Left renal pelvis (tissue), 4 donors: ENCODE measurements at places on chromosomes 6 and 20.
A peak's percentile ranks its signal among the peaks of the same experiment; 100 is the strongest.

- no peak for DNase-seq
Measured at GRCh38 chr6:83053678-83054077, 12.0 kb downstream of the UBE3D start.

- DNase-seq = no peak
Measured at GRCh38 chr20:25038591-25039015, 19.3 kb downstream of the ACSS1 start.

GRCh38 chr20:47043086-47043485 is 148.4 kb downstream of the EYA2 start:
- no peak for DNase-seq

- DNase-seq = no peak
Measured at GRCh38 chr6:16244446-16244845, 6.1 kb downstream of the GMPR start.

DNA sequence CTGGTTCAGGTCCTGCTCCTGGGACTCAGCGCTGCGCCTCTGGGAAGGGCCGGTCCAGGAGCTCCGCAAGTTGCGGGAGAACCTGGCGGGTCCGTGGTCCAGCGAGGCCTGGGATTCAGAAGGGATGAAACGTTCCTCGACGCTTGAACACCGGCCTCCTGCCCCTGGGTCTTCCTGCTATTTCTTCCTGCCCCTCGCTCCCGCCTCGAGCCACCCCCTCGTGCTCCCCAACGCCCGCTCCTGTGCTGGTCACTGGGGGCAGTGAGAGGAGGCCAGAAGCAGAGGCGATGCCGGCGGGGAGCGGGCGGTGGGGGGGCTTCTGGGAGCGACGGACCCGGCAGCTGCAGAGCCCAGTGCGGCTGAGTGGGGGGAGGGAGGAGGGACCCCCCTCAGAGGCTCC is 20.8 kb upstream of the KIF25 start:
- DNase-seq = no peak

GRCh38 chr6:120096696-120097260 is 747.2 kb upstream of the MAN1A1 start:
- no peak for DNase-seq

DNA sequence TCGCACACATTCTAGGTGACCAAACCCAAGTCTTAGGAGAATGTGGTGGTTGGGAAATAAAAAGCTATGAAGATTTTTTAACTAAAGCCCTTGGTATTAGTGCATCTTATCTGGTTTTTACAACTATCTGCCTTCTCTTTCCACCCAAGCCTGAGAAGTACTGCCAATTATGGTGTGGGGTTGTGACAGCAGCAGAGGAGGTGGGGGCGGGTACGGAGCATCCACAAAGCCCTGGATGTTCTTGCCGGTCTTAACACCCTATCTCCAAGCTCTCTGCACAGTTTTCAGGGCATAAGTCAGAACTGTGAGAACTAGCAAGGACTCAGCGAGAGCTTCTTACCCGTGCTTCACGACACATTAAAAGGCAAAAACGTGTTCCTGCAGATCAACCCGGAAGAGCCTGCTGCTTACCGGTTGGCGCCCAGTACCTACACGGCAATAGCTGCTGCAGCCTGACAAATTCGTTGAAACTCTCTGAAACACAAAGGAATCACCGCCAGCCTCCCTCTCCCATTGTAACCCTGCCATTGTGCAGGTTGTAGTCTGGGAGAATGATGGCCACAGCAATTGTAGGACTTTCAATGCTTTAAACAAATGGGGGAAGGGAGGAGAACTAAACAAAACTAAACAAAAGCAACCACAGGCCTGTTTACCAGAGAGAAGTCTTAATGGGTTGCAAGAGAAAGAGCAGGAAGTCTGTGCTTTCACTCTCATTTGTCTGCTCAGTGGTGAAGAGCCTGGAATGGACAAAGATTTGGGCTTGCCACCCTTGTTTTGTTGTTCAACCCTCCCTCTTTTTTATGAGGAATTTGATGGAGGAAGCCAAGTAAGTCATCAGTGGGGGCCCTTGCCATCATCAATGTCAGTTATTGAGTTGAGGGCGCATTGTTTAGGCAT is 461.0 kb upstream of the JARID2 start:
- no peak for DNase-seq

- DNase-seq = no peak
Measured at GRCh38 chr6:8075704-8076103, 11.5 kb upstream of the BLOC1S5 start.

DNA sequence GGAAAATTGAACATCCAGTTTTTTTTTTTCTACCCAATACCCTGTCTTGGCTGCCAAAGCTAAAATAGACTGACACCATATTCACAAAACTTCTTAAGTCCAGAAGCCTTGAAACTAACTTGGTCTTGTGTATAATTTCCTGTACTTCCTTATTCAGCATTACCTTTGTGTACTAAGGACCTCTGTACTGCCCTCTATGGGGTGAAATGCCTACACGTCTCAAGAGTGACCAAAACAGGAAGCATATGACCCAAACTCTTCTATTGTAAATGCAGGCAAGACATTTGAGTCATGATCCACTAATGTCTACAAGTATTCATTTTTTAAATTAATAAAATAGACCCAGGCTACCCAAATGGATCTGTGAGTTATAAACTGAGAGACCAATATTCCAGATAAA is 50.4 kb downstream of the HMGCLL1 start:
- DNase-seq = no peak

DNA sequence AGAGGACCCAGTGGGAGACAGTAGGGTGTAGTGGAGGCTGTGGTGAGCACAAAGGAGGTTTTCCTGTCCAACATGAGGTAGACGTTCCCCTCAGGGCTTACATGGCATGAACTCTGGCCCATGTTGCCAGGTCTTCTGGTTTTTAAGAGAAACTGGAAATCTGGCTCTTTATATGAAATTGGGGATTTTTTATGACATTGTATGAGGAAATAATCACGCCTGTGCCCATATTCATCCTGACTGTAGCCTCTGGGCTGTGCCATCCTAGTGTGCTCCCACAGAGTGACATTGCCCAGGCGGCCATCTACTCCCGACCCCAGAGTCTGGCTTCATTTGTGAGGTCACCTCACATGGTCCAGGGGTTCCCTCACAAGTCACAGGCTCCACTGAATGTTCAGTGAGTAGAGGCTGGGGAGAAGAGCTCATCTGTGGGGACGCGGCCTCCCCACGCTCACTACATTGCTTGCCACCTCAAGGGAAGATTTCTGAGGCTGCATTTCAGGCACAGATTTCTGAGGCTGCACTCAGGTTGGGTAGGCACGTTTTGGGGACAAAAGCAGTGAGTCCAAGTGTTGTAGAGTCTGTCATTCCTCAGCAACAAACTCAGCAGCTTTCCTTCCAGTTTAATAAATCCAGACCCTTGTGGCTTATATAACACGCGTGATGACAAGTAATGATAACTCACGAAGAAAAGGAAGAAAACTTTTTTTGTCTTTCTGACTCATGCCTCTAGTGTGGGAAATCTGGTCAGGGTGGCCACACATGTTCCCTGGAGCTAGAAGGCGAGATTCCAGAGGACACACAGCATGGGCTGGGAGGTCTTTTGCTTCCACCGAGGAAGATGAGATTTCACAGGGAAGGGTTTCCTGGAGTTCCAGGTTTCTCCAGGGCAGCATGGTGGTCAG is 41.7 kb downstream of the SLC24A3 start:
- no peak for DNase-seq

DNA sequence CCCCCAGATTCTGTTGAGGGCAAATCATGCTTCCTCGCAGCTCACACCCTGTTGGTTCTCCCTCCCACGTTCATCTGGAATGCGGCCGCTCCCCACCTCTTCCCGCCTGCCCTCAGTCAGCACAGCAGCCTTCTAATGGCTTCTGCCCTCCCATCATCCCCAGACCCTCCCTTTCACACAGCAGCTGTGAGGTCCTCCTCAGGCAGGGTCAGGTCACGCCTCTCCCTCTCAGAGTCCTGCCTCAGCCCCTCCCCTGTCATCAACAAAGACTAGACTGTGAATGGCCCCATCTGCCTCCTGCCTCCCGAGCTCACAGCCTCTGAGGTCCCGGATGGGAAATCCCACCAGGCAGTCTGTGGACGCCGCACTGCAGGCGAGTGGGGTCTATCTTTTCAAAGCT is 7.9 kb upstream of the BHLHE23 start:
- DNase-seq = no peak

- DNase-seq = no peak
Measured at GRCh38 chr6:11055127-11055627, 11.1 kb upstream of the ELOVL2 start.

GRCh38 chr6:30844118-30844535 is 40.2 kb upstream of the DDR1 start:
- DNase-seq = no peak

DNA sequence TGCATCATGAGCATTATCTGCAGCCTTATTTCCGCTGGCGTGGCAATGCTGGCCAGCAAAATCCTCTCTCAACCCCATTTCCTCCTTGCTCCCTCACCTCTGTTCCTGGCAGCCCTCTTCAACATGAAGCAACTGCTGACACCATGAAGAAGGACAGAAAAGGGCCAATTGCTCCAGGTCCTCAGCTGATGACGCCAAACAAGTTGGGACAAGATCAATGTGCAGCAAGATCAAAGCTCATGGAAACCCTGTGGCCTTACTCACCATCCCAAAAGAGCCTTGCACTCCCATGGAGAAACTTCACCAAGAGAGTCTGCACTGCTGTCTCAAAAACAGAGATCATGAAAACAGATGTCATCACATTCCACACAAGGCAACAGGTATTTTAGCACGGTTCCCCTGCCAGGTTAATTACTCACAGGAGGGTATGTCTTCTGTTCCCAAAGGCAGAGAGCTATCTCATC is 7.4 kb downstream of the GFOD1 start:
- no peak for DNase-seq

- DNase-seq = no peak
Measured at GRCh38 chr6:44245912-44246662, 814 bp upstream of the HSP90AB1 start.

DNA sequence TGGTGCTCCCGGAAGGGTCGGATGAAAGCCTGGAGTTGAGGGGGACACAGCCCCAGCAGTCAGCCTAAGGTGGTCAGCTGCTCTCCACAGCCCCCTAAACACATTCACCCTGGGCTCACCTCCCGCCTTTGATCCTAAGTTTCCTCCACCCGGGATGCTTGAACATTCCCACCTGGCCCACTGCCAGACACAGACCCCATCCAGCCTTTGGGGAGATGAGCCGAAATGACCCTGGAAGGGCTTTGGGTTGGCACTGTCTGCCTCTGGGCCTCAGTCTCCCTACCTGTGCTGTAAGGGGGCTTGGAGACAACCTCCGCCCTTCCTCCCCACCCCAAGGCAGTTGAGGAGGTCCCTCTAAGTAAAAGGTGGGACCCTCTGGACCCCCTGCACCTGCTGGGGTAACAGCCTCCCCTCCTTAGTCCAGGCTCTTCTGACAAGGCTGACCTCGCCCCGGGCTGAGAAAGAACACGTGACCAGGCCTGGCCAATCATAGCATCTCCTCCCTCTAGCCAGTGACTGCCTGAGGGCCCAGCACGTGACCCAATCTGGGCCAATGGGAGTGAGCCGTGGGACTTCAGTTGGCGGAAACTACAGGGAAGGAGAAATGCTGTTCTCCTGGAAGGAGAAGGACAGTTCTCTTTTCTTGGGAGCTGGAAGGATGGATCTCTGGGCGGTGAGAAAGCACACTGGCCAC is 16.9 kb upstream of the UBE2V1 start:
- DNase-seq = no peak

- DNase-seq = peak; percentile 22
Measured at GRCh38 chr6:3500262-3501014, 43.6 kb upstream of the SLC22A23 start.

DNA sequence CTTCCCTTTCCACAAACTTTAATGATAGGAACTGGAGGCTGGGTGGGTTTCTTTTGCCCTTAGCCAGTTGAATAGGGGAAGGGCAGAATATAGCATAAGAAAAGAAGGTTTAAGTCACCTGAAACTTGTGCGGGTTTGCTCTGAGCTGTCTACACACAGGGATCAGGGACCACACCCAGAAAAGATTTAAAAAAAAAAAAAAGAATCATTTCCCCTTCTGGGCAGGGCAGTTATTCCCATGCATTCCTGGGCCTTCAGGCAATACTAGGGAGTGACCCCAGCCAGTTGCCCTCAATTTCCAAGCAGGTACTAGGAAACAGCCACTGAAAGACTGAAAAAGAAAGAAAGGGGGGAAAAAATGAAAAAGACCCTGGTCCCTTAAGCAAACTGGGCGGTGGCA is 39.6 kb upstream of the HDAC2 start:
- no peak for DNase-seq

DNA sequence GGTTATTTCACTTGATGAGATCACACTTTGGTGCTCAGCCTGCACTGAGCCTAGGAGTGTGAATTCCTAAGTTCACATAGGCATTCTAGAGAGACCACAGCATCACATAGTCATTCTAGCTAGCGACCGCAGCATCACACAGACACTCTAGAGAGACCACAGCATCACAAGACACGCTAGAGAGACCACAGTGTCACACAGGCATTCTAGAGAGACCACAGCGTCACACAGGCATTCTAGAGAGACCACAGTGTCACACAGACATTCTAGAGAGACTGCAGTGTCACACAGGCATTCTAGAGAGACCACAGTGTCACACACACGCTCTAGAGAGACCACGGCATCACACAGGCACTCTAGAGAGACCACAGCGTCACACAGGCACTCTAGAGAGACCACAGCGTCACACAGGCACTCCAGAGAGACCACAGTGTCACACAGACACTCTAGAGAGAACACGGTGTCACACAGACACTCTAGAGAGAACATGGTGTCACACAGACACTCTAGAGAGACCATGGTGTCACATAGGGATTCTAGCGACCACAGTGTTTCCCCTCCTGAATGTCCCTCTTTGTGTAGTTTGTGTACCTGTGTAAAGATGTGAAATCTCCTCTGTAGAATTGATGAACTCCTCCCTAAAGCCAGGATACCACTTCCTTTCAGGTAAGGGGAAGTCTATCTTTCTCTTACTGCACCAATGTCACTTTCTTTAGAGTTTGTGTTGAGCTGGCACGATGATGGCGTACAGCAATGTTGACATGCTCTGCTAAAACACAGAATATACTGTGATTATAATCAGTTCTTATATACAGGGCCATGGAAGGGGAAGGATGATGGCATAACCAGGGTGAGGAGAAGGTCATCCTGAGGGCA is 169.4 kb downstream of the ZDHHC14 start:
- DNase-seq = no peak

DNA sequence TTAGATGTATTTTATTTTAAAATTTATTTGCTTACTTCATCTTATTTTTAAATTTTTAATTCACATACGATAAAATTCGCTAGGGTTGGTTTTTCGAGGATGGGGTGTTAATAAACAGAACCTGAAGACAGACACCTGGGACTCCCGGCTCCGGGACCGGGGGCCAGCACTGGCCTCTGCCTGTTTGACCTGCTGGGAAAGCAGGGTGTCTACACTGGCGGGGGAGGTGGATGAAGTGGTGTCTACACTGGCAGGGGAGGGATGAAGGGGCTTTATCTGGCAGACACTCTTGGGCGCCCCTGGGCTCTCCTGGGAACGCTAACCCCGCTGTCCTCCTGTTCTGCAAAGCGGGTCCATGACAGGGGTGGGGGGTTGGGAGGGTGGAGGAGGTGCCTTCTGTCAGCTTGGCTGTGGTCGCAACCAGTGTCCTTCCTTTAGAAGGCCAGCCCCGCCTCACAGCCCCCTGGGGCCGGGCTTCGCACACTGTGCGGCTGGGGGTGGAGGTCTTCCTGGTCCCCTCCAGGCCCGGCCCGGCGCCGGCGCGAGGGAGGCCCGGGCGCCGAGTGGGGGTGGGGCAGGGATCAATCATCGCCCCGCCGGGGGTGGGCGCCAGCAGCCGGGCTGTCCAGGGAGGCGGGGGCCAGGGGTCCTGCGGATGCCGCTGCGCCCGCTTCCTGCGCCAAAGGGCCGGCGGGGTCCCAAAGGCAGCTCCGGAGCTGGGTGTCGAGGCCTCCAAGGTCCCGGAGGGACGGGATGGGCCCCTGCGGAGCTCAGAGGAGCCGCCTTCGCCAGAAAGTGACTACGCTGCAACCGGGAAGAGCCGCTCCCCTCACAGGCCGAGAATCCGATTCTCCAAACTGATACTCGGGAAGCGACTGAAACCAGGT is 1.8 kb downstream of the GATA5 start:
- no peak for DNase-seq
